ENCODE measurements at places on chromosomes 12 and 14.

DNA sequence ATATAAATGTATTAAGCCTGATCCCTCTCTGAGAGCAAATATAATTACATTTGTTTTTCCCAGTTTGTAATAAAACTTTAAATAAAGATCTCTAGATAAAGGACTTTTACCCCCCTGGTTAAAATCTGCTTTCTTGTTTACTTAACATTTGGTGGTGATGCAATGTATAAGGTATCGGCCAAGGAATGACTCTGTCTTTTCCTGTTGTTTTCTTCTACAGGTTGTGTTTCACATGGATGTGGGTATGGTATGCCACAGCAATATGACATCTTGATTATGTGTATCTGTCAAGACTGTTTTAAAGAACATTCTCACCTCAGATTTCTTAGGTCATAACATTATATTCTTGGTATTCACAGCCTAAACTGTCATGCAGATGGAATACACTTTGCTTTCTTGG is 210.6 kb upstream of the NOVA1 start:
- DNase-seq = no peak

- no peak for DNase-seq
These were observed 24.1 kb upstream of the ARID2 start for GRCh38 chr12:45705404-45705803.

DNA sequence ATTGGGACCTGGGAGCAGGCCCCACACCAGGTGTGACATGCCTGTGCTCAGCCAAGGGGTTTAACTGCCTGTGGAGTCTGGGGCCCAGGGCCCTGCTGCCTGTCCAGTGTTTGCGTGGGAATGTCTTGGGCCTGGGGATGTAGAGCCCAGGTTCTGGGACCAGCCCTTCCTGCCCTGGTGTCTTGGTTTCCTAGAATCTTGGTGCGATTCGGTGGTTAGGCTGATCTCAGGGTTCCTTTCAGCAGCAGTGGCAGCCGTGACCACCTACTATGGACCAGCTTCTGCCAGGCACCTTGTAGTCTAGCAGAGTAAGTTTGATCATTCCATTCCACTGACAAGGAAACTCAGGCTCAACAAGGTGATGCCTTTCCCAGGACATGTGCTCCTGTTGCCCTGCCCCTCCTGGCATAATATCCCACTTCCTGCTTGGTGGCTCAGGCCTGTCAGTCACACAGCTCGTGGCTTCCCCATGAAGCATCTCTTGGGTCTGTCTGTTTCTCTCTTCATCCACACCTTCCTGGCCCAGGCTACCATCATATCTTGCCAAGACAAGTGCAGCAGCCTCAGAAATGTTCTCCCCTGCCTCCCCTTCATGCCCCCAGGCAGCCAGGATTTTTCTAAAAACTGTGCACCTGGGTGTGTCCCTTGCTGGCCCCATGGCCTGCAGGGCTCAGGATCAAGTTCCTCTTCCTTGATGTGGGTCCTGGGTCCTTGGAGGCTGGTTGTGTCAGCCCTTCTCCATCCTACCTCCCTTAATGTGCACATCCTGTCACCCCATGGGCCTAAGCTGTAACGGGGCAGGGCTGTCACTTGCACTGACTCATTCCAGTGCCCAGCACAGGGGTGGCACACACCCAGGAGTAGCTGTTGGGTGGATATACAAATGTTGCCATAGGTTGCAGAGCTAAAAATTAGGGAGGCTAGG is 101.6 kb downstream of the SLC25A47 start:
- no peak for DNase-seq

GRCh38 chr14:68621400-68622365 is 171.2 kb downstream of the ZFP36L1 start:
- no peak for DNase-seq
